ENCODE measurements at places on chromosomes 3 and 15.

GRCh38 chr3:166472015-166472414, 634.8 kb upstream of the BCHE start:
- no peak for DNase-seq

DNA sequence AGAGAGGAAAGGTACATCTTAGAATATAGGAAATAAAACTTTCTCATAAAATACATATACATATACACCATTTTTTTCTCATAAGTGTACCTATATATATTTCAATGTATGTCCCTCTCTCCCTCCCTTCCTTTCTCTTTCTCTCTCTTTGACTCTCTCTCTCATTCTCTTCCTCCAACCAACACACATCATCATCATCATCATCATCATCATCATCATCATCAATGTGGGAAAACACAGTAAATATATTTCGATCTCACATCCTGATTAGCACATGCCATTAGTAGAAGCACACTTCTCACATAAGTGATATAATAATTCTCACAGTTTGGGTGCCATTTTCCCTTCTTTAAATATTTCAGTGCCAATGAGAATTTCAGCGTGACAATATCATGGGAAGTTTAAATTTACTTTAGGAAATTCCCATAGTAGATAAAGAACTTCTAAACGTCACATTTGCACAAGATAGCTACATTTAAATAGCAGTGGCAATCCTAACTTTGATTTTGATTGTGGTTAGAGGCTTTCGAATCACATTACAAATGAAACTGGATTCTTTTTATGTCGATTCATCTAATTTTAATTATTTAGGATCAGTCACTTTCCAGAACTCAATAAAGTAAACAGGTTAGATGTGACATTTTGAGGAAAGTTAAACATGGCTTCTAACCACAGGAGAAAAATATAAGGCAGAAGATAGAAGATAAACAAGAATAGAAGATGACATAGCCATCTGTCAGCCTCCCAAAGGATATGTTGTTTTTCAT, 33.0 kb upstream of the ACTC1 start:
- no peak for DNase-seq

DNA sequence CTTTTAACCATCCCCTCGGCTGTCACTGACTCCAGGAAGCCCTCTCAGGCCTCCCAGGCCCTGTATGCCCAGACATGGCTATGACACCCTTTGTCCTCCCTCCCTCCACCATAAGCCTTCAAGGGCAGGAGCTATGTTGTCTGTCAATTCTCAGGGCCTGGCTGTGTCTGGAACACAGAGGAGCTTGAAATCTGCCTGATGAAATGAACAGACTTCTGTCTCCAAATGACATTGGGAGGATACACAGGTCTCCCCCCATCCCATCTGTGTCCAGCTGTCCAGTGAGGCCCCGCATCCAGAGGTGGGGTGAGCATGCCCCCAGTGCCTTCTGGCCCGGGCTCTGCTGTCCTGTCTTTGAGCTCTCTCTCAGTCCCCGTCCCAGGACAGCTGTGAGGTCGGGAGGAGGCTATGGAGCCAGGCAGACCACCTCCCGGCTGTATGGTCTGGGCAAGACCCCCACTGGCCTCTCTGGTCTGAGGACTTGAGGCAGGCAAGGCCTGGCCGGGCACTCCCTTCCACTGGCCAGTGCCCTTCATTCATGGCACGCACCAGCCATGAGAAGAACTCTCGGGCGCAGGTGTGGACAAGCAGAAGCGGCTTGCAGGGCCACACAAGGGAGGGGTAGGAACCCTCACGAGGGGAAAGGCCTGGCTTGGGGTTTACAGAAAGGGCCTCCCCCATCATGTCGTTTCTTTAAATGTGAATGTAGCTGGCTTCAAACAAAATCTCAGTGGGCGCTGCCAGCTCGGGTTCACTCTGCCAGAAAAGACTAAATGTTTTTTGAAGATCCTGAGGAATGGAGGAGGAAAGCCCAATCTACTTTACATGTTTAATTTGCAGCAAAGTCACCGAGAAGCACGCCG, 38.9 kb downstream of the PCSK6 start:
- DNase-seq: no peak

DNA sequence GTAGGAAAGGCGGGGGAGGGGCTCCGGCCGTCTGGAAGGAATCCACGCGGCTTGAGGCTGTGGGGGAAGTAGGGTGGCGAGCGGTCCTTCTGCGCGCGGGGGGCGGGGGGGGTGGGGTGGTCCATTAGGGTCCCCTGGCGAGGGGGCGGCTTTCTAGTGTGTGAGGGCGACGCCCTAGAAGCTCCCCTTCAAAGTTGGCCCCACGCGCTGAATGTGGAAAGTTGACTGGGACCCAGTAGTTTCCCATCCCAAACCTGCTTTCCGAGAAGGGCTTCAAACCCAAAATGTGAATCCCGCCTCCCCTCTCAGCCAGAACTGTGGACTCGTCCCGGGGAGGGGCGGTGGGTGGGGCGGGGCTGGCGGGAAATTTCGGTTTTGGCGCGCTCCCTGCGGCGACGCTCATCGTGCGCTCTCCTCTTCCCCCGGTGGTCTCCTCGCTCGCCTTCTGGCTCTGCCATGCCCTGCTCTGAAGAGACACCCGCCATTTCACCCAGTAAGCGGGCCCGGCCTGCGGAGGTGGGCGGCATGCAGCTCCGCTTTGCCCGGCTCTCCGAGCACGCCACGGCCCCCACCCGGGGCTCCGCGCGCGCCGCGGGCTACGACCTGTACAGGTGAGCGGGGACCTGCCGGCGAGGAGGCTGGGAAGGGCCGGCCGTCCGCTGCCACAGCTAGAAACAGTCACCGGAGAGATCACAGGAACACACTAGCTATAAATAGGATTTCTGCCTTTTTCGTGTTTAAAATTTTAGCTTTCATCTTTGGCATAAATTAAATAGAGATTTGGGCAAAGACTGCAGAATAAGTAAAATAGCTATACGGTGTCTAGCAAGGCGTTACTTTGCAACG, 790 bp downstream of the DUT start:
- DNase-seq: peak; percentile 58

DNA sequence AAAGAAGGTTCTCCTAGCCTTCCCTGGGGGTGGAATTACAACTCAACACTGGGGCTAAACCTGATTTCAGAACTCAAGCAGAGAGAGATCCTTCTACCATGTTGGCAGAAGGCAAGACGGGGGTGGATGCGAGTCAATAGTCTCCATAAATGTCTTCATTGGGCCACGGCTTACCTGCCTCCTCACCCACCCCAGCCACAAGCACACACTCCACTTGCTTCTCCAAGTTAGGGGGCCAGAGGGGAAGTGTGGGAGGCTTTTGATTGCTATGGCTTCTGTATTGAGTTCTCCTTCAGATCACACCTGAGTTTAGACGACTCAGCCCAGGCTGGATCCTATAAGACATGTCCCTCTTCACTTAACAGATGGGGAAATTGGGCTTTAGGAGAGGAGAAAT, 178.9 kb downstream of the UACA start:
- DNase-seq: no peak

GRCh38 chr3:64388886-64389285, 163.6 kb upstream of the PRICKLE2 start:
- no peak for DNase-seq

DNA sequence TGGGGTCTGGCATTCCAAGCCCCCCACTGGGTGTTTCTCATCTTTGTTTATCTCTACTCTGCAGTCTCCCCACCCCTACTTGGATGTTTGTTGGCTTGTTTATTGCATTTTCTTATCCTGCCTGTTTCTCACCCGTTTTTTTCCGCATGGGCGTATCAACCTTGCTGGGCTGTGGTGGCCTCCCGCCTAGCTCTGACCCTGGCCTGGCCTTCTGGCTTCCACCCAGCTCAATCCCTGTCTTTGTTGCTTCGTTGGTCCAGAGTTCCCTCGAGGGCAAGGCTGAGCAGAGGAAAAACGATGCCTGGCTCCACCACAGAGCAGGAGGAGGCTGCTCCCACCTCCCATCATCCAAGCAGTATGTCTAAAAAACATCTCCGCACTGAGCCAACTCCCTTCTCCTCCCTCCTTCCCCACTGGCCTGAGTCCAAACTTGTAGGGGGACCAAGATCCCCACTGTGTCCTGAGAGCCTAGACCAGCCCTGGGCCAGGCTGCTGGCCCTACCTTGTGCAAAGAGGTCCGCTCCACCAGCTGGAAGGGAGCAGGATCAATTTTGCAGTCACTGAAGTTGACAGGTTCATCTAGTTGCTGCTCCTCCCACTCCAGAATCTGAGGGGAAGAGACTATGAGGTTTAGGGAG, 9.8 kb downstream of the CLCN2 start:
- no peak for DNase-seq

DNA sequence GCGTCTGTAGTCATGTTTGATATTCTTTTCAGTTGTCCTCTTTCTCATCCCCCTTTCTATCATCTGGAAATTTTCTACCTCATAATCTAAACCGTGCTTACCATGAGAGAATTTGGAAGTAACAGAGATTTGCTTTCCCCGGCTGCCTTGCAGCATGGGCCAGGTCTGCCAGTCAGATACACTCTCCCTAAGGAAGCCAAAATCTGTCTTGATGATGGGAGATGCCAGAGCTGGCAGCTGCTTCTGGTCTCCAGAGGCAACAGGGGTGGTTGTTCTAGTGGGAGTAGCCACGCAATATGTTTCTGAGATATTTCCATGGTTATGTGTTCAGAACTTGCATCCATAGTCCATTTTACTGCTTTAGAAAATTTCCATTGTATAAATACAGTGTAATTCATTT, 218.9 kb upstream of the RORA start:
- DNase-seq: no peak

DNA sequence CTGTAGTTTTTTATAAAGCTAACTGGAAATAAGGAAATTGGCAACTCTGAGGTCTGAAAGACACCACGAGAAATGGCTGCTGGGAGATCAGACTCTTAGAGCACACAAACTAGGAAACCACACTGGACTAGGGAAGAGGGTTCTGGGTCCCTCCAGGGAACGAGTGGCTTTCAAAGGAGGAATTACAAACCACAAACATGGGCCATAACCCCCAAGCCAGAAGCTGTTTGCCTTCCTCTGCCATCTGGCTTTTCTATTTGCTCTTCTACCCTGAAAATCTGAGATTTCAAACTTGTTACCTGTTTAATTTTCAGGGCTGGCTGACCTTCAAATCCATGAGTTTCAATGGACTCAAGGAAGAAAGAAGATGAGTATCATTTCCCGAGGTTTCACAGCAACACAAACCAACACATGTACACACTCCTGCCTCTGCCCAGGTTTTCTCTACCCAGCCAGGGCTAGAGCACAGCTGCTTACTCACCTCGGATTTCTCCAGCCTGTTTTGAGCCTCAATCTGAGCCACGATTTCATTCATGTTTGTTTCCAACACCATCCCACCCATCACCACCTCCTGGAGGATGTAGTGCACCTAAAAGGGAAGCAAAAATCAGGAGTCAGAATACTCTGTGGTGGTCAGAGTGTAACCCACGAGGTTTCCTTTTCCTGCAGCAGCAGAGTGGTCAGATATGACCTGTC, 22.6 kb upstream of the ANPEP start:
- no peak for DNase-seq

DNA sequence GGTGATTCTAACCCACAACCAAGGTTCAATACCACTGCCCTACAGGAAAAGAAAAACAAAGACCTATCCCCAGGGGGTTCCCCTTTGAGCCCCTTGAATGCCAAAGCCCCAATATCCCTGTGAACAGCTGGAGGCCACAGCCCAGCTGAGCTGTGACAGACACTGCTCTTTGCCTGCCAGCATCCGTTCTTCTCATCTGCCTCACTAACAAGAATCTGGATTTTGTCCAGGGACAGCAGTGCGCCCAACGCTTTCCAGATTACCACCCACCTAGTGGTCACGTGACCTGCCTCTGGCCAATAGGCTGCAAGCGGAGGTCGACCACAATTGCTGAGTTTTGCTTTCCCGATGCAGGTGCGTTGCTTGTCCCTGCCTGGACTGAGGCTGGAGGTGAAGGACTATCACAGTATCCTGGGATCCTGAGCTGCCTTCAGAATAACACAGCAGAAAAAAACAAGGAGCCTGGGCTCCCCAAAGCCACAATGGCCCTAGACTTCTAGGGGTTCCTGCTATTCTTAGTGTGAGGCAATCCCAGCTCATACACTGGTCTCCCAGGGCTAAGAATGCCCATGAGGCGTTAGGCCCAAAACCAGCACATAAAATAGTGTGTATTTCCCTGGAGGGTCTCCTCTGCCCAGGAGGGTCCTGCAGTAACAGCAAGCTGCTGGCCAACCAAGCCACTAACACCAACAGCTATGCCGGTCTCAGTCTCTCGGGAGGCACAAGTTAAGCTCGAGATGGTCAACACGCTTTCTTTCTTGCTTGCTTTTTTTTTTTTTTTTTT, 13.8 kb downstream of the BDH1 start:
- no peak for DNase-seq

- peak; percentile 34 for DNase-seq
Measured at GRCh38 chr3:8848696-8849131, 79.3 kb upstream of the OXTR start.

DNA sequence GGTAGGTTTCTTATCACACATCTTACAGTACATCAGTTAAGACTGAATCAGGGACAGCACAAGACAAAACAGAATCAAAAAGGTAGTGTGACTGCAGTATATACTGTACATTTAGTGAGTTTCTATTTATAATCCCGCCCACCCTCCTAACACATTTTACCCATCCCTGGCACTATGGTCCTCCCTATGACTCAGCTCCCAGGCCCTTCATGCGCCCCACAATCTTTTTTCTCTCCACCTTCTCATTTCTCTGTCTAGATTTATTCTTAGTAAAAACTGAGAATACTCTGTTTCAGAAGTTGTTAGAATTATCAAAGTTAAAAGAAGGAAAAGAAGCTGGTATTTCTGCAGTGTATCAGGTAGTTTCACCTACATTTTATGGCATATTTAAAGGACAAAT, 427.3 kb downstream of the CNTN4 start:
- DNase-seq: no peak

DNA sequence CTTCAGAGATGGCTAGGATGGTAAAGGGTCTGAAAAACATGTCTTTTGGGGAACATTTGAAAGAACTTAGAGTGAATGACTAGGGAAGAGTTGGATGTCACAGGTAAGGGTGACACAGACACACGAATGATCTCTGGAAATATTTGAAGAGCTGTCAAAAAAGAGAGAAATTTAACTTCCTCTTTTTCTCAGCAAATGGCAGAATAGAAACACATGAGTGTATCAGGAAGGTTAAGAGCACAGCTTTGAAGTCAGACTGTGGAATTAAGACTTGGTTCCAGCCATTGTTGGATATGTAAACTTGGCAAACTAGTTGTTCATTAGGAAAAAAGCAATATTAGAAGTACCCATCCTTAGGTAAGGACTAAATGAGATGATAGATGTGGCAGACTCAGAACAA, 117.7 kb downstream of the IMPG2 start:
- no peak for DNase-seq

GRCh38 chr15:99340347-99340746, 89.1 kb downstream of the LRRC28 start:
- no peak for DNase-seq

- no peak for DNase-seq
Measured at GRCh38 chr3:2661078-2661477, 449.1 kb downstream of the IL5RA start.

- DNase-seq: peak; percentile 53
Measured at GRCh38 chr15:99305761-99306505, 54.7 kb downstream of the LRRC28 start.

DNA sequence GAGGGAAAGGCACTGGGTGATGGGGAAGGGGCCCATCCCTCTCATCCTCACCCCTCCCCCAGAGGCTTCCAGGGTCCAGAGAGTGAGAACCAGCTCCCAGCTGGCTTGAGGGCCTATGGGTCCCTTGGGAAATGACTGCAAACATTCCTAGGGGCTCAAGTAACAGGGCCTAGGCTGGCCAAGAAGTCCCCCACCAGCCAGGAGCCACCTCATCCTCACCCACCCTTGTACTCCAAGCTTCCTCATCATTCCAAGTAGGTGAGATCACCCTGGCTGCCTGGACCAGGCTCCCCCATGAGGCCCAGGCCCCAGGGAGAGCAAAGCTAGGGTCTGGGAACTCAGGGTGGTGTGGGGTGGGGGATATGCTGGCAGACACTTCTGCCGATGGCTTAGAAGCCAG, 14.8 kb downstream of the LOXL1 start:
- peak; percentile 86 for DNase-seq

Data from HTR-8/SVneo (cell line).